Immature natural killer cell (primary cell): ENCODE measurements at places on chromosomes 1 and 21. TPM values are rescaled to one million over a fixed set of nuclear protein-coding genes. Genes with fewer than 3 reads are reported as not detected.

The PRAMEF4 gene
- polyA plus RNA-seq = not detected

The DIO1 gene
- 0.11 TPM for polyA plus RNA-seq

The SLC44A5 gene
- polyA plus RNA-seq = 0.25 TPM

The G0S2 gene
- polyA plus RNA-seq = not detected

The C8A gene
- not detected for polyA plus RNA-seq

The MCOLN3 gene
- polyA plus RNA-seq = not detected

The UTS2 gene
- polyA plus RNA-seq = 33.0 TPM

The LAMB3 gene
- polyA plus RNA-seq = not detected

The PLXNA2 gene
- not detected for polyA plus RNA-seq

The WNT2B gene
- polyA plus RNA-seq = not detected

- no peak for DNase-seq
These were observed 29.6 kb upstream of the RGS1 start for GRCh38 chr1:192545896-192546521.

DNA sequence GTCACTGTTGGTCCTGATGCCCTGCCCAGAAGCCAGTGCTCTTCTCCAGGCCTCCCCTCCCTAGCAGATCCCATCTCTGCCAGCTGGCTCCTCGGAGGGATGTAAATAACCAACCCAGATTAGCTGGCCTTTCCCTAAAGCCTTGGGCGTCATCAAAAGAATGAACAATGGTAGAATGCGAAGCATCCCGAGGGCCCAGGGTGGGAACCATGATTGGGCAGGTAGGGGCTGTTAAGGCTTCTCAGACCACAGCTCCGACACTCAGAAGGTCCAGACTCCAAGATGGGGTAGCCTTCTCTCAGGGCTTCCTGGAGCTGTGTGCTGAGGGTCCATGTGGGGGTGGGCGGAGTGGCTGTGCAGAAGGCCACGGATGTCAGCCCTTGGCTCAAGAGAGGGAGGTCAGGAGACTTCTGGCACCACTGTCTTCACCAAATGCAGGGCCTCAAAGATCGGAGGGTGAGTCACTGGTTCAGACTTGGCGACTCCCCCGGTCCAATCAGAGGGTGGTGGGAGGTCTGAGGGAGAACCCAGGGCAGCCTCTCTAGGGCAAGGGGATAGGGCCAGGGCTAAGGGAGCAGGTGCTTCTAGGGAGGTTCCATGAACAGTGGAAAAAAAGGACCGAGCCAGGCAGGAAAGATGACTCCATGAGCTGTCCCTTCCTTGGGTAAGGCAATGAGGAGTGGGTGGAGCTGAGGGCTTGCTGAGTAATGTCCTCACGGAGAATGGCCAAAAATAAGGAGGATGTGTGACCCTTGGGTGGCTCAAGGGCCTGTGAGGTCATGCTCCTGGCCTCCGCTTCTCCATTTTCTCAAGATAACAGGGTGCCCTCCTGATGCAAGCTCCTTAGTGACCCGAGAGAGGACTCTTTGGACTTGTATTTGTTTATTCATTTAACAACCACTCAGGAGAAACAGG, 58.4 kb upstream of the EPS8L3 start:
- no peak for DNase-seq

DNA sequence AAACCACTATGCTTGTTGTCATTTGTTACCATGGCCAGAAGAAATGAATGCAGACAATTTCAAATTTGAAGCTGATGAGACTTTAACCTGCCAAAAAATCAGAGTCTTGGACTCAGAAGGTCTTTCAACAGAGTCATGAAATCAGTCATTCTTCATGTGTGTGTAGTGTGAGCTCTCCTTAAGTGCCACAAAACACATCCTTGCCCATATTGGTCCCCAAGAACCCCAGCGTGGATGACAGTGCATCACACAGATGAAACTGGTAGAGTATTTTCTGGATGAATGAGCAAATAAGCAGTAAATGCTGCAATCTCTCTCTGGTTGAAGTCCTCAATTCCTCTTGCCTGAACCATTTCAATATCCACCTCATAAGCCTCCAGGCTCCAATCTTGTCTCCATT, 28.7 kb upstream of the ETS2 start:
- DNase-seq = no peak

DNA sequence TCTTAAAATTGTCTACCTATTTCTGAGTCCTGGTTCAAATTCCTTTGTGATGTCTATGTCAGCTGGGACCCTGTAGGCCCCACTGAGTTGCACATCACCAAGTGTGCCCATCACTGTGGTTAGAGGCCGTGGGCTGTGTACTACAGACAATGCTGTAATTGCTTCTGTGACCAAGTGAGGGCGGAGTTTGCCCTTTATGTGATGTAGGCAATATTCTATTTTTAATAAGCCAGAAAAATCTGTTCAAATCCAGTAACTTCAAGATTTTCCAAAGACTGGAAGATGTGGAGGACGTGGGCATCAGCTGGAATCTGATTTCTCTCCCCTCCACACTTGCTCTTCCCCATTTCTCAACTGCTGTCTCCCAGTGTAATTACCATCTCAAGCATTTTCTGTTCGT, 215.4 kb downstream of the PBX1 start:
- no peak for DNase-seq

- DNase-seq = no peak
These were observed 22.1 kb upstream of the PAX7 start for GRCh38 chr1:18608534-18608933.

DNA sequence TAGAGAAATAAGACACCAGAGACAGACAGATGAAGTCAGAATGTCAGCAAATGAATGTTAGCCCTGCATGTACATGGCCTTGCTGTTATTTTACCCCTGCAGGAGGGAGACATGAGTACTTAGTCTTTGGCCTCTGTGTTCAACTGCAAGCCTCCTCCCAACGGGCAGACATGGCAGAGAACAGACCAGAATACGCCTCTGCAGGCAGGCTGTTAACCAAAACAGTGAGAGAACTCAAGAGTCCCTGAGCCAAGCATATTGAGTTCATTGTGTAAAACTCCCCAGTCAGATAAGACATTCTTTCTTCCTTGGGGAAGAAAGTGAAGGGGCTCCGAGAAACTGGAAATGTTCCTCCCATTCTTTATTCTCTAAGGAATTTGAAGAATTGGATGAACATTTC, 150.9 kb downstream of the PHTF1 start:
- DNase-seq = no peak

GRCh38 chr1:71650119-71650518, 569.3 kb upstream of the ZRANB2 start:
- DNase-seq = no peak

DNA sequence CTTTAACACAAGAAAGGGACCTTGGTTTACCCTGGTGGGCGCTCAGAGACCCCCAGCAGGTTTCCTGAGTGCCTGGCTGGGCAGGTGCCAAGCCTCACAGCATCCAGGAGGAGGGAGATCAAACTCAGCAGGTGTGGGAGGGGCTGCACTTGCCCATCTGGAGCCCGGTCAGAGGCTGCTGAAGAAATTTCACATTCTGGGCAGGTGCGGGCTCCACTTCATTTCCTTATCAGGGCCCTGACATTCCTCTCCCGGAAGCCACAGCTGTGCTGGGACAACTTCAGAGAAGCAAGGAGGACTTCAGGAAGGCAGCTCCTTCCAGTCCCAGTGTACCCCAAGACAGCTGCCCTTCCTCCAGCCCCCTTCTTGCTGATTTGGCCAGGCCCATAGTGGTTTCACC, 82.9 kb downstream of the ITPKB start:
- no peak for DNase-seq

GRCh38 chr1:201752333-201752732, 76.6 kb upstream of the IPO9 start:
- DNase-seq = no peak

- DNase-seq = no peak
These were observed 19.6 kb upstream of the PDPN start for GRCh38 chr1:13564073-13564472.

GRCh38 chr1:93016171-93016570, 54.9 kb upstream of the DIPK1A start:
- no peak for DNase-seq

GRCh38 chr1:94093396-94093795, 27.6 kb downstream of the ABCA4 start:
- DNase-seq = no peak

GRCh38 chr21:41098076-41098475, 69.9 kb upstream of the BACE2 start:
- no peak for DNase-seq

DNA sequence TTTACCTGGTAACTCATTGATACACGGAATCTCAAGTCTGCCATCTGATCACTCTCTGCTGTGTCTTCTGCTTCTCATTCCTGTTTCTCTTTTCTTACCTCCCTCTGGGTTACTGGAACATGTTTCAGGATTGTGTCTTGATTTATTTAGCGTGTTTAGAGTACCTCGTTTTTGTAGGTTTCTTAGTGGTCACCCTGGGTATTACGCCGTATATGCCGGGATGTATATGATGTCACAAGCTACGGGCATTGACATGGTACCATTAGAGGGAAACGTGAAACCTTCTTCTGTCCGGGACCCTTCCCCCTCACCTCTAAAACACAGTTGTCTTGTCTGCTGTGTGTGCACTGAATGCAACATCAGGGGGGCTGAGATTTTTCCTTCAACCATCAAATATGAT, 2.8 kb downstream of the ACTRT2 start:
- no peak for DNase-seq

DNA sequence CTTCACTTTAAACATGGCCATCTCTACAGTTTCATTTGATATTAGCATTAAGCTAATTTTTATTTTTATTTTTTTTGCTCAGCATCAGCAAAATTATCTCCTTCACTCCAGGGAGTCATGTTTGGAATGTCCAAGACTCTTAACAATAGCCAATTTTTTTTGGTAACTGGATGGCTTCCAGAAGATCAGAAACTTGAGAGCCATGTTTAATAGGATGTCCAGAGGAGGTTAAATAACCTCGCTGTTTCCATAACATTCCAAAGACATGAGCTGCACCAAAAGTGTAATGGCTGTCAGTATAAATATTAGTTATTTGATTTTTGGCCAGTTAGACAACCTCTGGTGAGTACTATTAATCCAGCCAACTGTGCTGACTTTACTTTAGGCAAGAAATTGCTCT, 80.7 kb downstream of the DNTTIP2 start:
- no peak for DNase-seq

- DNase-seq = no peak
These were observed 91.1 kb downstream of the NPHP4 start for GRCh38 chr1:5901150-5901549.

DNA sequence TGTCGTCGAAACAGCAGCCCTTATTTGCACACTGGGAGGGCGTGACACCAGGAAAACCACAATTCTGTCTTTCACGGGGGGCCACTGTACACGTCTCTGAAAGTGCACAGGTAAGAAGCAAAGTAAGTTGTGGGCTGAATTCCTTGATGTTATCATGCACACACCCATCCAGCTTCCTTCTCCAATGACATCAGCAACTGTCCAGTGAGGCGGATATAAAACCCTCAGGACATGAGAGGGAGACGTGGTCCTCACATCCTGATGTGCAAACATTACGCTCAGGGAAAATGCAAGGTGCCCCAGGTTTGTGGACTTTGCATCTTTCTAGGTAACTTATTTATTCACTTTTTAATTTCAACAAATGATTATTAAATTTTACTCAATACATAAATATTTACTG, 3.0 kb downstream of the TFF1 start:
- DNase-seq = no peak

- no peak for DNase-seq
These were observed 70.5 kb upstream of the SCYL3 start for GRCh38 chr1:169964206-169964605.

- no peak for DNase-seq
These were observed 273.8 kb upstream of the DUSP10 start for GRCh38 chr1:222015686-222016085.
